ENCODE measurements at places on chromosomes 11 and 22. TPM values are rescaled to one million over a fixed set of nuclear protein-coding genes. Genes with fewer than 3 reads are reported as not detected.

DNA sequence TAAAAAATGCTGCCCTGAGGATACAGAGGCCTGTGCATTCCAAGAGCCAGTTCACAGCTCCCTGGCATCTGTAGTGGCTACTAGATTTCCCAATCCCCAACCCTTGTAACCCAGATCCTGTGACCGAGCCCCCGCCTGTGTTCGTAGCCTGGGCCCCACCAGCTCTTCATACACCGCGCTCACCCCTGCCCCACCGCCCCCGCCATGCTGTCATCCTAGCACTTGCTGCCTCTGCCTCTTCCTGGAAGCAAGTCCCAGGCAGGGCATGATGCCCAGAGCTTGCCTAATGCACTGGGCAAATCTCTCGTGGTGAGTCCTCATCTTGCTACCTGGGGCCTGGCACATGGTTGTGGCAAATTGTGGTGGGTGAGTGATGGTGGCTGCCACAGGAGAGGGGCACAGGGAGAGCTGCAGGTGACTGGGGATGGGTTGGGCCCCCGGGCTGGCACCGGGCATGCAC lies 7.1 kb downstream of the MGAT3 start:
- no peak for DNase-seq

GRCh38 chr11:128021349-128022006 lies 565.9 kb downstream of the ETS1 start:
- no peak for DNase-seq

The SEC14L6 gene
- 105 TPM for total RNA-seq

The APOL4 gene
- total RNA-seq = 7.9 TPM

GRCh38 chr11:9081153-9081552 lies 10.2 kb downstream of the SCUBE2 start:
- DNase-seq = no peak

- no peak for DNase-seq
Observed at GRCh38 chr22:34902335-34902734, 163.6 kb upstream of the ISX start.

The VPREB3 gene
- not detected for total RNA-seq

DNA sequence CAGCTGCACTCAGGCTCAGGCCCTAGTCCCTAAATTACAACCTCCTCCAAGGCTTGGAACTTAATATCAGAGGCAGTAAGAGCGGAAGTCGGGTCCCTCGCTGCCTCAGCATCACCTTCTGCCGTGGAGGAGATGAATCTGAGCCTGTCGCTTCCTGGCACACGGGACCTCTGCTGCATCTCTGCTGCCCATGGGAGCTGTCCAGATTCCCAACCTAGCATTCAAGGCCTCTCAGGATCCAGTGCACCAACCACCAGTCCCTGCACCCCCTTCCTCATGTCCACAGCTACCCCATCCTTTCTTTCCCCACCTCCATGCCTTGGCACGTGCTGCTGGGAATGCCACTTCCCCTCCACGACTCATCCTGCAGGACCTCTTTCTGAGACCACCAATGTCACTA lies 2.5 kb upstream of the PTGDR2 start:
- DNase-seq = no peak

DNA sequence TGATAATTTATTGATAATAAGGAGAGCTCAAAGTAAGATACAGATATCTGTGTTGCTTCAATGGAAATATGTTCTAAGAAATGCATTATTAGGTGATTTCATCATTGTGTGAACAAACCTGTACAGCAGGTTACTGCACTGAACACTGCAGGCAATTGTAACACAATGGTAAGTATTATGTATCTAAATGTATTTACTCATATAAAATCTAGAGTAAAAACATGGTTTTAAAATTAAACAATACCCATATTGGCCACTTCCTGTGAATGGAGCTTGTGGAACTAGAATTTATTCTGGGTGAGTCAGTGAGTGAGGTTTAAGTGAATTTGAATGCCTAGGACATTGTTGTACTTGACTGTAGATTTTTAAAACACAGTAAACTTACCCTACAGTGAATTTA lies 722.9 kb upstream of the RAG2 start:
- no peak for DNase-seq

- peak; percentile 47 for DNase-seq
Observed at GRCh38 chr11:2701230-2701629, 1.4 kb upstream of the KCNQ1OT1 start.

The RFPL3 gene
- not detected for total RNA-seq

GRCh38 chr11:69231466-69232018 lies 62.4 kb upstream of the MYEOV start:
- no peak for DNase-seq

- no peak for DNase-seq
Observed at GRCh38 chr11:134541355-134541754, 129.3 kb upstream of the B3GAT1 start.

All from suprapubic skin (tissue), 4 donors.